ENCODE measurements at places on chromosomes 7 and 10. TPM values are rescaled to one million over a fixed set of nuclear protein-coding genes. Genes with fewer than 3 reads are reported as not detected.

Gene FGL2
- 135 TPM for total RNA-seq

Gene MYL10
- total RNA-seq = not detected

Gene ZNF425
- 5.8 TPM for total RNA-seq

Gene HOXA3
- total RNA-seq = 6.2 TPM

DNA sequence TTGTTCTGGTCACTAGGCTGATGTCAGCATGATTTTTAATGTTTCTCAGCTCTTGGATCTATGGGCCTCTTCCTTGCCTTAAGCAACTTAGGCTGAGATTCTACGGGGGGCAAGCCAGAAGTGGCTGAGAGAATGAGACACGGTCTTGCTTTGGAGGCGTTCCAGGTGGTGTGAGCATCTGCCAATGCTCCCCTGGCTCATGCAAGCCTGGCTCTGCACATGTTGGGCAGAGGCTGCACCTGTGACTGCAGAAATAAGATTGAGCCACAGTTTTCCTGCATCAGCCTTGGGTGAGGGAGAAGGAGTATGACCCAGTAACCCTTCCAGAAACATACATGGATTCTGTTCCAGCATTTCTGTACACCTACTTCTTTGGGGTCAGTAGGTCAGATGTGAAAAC, 41.9 kb downstream of the C10orf120 start:
- DNase-seq = no peak

- DNase-seq = no peak
These were observed 5.0 kb upstream of the AQP1 start for GRCh38 chr7:30906515-30907240.

GRCh38 chr7:105829681-105830322, 46.6 kb downstream of the ATXN7L1 start:
- no peak for DNase-seq

DNA sequence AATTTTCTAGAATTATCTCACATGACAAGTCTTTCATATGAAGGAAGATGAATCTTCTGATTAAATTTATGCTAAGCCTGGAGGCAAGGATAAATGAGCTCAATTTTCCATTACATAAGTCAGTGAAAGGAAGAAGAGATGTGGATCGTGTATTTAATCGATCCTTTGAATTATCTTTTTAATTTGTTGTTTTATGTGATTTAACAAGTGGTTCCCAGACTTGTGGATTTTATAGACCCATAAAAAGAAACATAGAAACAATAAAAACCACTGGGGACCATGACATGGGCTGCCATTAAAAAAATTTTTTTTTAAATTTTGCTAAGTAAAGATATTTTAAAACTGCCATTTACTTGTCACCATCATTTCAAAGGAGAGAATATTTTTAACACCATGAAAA, 45.0 kb downstream of the SLK start:
- no peak for DNase-seq

DNA sequence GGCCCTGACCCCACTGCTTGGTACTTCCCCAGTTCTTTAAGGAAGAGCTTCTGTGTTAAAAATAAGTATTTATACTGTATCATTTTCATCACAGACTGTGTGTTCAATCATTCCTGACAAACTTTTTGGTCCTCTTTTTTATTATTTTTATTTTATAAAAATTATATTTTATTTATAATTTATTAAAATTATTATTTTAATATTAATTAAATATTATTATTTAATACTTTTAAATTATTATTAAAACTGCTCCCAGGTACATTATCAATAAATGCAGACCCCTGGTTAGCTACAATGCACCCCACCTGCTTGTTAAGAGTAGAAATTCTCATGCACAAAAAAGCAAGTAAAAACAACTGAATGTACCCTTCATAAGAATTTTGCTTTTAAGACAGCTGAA, 172.0 kb downstream of the GLI3 start:
- no peak for DNase-seq

GRCh38 chr10:130749911-130750310, 561.6 kb downstream of the TCERG1L start:
- no peak for DNase-seq

DNA sequence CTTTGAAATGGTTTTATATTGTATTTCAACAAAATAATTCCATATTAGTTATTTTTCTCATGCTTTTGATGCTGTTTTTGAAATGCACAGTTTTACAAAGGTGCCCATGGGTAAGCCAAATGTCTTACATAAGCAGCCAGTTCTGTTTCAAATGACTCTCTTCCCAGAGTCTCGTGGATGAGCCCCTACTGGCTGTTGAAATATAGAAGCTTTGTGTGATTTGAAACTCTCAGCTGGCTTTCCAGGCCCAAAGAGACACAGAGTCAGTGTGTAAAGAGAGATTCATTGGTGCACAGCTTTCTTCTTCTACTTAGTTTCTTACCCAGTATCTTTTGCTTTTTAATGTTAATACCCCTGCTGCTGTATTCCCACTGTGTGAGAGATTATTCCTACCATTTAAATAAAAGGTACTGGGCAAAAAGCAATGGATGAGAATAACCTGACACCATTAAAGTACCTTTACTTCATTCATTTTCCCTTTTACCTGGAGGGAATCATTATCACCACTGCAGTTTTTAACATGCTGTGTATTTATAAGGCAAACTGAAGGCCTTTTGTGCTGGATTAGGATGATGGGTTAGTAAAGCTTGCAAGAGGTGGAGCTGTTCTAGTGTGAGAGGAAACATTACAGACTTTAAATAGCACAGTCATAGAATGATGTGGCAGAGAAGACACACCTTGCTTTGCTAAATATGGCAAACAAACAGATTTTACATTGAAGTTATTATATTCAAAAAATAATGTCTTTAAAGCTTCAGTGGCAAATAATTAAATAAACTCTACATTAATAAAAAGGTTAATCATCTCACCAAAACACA, 415.1 kb downstream of the THSD7A start:
- peak; percentile 45 for DNase-seq

DNA sequence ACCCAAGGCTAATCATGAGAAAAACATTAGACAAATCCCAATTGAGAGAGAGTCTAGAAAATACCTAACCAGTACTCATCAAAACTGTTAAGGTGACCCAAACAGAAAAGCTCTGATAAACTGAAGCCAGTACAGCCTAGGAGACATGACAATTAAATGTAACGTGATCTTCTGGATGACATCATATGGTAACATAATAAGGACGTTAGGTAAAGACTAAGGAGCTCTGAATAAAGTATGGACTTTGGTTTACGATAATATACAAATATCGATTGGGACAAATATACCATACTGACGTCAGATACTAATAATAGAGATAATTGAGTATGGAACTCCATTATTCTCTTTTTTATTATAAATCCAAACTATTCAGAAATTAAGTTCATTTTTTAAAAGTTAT, 561.1 kb upstream of the STEAP1 start:
- DNase-seq = no peak
